Tongue (tissue), 3 donors: ENCODE measurements at places on chromosomes 5 and 9. TPM values are rescaled to one million over a fixed set of nuclear protein-coding genes. Genes with fewer than 3 reads are reported as not detected.

GRCh38 chr5:14830210-14831005, 41.2 kb downstream of the ANKH start:
- no peak for DNase-seq

Gene F12
- total RNA-seq = 0.51 TPM

Gene TSSK1B
- not detected for total RNA-seq

Gene SLC12A7
- 25.2 TPM for total RNA-seq

GRCh38 chr9:79555474-79556089, 16.2 kb upstream of the TLE4 start:
- DNase-seq = no peak

- peak; percentile 53 for DNase-seq
Measured at GRCh38 chr9:72524820-72525540, 3.6 kb downstream of the TMC1 start.
